ENCODE measurements at places on chromosomes 6 and 20. TPM values are rescaled to one million over a fixed set of nuclear protein-coding genes. Genes with fewer than 3 reads are reported as not detected.
A peak's percentile ranks its signal among the peaks of the same experiment; 100 is the strongest.

DNA sequence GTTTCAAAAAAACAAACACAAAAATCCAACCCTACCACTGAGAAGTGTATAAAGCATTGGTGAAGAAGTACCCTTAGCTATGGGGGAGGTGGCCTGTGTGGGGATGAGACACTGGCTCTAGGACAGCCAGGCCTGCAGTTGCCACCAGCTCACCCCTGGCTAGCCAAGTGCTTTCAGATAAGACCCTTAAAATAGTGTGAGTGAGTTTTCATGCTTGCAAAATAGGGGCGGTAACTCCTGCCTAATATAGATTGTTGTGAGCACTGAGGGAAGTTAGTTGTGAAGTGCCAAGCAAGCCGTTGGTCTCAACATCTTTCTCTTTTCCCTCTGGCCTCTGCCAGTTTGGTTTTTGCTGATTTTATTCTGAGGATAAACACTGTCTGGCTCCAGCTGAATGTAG is 11.3 kb downstream of the PPP1R3G start:
- no peak for DNase-seq

DNA sequence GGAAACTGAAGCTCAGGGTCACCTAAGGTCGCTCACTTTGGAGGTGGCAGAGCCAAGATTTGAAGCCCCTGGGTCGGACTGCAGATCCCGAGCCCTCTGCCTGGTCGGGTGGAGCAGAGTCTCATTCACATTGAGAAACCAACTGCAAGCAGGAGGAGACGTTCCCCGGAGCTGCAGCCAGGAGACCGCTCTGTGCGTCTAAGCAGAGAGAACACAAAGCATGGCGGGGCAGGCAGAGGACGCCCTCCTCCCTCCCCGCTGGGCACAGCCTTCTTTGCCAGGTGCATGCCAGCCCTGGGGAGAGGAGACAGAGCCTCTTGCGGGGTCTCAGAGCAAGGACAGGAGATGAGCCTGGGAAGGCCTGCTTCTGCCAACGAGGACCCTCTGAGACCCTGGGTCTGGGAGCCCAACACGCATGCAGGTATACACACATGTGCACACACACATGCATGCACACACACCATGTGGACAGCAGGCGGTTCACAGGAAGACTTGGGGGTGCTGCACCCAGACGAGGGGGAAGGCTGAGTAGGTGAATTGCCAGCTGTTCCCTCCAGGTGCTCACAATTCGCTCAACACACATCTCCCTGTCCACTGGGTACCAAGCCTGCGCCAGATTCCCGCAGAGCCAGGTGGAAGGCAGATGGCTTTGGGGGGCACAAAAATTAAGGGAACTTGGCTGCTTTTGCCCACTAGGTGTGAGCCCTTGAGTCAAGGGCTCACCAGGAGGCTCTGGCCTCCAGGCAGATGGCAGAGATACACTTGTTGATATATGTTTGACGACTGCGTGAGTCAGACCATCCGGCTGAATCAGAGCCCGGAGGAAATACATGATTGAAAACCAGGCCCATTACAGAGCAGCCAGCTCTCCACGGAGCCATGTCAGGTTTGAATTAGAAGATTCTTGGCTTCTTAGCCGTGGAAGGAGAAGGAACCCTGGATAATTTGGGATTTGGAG is 5.5 kb upstream of the NTSR1 start:
- DNase-seq: no peak

DNA sequence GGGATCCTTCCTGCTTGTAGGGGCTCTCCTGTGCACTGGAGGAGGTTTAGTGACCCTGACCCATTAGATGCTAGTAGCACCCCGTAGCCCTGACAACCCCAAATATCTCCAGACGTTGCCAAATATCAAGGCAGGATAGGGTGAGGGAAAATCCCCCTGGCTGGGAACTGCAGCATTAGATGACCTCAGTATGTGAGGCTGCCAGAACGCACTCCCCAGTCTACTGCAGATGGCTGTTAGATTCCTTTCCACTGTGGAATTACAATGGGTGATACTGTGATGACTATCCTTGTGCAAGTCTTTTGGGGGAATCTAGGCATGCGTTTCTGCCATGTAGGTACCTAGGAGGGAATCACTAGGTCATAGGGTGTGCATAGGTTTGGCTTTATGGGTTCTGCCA is 226.3 kb upstream of the KCNG1 start:
- no peak for DNase-seq

The C4A gene
- 11.1 TPM for total RNA-seq

GRCh38 chr6:77017537-77017936 is 445.8 kb downstream of the HTR1B start:
- no peak for DNase-seq

DNA sequence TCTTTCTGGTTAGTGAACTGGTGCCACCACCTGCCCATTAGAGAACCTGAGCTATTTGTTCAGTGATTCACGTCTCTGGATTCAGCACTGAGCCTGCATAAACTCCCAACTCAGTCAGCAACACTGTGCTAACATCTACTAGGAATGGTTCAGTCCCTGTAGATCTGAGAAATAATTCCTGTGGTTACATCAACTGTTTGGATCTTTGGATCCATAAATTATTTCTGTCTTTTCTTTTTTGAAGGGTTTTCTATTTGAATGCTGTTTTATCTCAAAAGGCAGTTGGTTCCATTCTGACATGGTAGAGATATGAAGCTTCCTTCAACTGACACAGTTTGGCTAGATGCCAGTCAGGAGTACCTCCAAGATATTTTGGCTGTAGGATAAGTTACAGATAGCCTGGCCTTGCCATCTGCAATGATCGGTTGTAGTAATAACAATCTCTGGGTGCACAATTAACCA is 125.9 kb downstream of the TRMT11 start:
- DNase-seq: no peak

GRCh38 chr20:48691523-48691922 is 136.3 kb downstream of the PREX1 start:
- no peak for DNase-seq

- DNase-seq: no peak
Measured at GRCh38 chr20:62697468-62697912, 11.1 kb upstream of the NTSR1 start.

The TNNC2 gene
- not detected for total RNA-seq

The ECHDC1 gene
- 60.0 TPM for total RNA-seq

DNA sequence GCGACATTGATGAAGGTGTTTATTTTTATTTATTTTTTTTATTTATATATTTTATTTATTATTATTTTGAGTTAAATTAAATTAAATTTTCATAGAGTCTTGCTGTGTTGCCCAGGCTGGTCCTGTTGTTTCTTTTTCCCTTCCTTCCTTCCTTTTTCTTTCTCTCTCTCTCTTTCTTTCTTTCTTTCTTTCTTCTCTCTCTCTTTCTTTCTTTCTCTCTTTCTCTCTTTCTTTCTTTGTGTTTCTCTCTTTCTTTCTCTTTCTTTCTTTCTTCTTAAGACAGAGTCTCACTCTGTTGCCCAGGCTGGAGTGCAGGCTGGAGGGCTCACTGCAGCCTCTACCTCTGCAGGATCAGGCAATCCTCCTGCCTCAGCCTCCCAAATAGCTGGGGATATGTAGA is 84.7 kb upstream of the AKAP12 start:
- no peak for DNase-seq

GRCh38 chr20:48006036-48006833 is 221.0 kb upstream of the SULF2 start:
- DNase-seq: peak; percentile 68

DNA sequence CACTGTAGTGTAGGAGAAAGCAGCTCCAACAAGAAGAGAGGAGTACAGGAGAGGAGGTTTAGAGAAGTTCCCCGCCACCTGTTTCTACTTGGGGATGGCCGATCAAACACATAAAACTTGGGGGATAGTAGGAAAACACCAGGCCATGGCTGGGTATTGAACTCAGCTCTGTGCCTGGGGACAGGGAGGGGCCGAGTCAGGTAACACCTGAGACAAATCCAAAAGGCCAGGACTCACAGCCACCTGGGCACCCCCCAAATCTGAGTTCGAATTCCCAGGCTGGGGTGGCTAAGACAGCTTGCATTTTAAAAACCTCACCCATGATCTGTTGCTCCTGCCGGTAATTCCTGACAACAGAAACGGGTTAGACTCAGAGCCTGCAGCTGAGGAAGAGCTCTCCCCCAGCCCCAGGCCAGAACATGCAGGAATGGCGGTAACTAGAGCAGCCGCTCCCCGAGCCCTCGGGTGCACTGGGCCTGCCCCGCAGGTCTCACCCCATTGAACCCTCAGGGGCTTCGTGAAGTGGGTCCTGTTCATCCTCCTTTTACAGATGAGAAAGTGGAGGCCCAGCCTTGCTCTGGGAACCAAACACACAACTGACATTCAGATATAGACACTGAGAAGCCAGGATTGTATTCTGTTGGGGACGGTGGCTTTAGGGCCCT is 61.0 kb downstream of the TCP11 start:
- no peak for DNase-seq

GRCh38 chr6:168123165-168123911 is 44.3 kb upstream of the FRMD1 start:
- DNase-seq: no peak

The SLC52A3 gene
- not detected for total RNA-seq

DNA sequence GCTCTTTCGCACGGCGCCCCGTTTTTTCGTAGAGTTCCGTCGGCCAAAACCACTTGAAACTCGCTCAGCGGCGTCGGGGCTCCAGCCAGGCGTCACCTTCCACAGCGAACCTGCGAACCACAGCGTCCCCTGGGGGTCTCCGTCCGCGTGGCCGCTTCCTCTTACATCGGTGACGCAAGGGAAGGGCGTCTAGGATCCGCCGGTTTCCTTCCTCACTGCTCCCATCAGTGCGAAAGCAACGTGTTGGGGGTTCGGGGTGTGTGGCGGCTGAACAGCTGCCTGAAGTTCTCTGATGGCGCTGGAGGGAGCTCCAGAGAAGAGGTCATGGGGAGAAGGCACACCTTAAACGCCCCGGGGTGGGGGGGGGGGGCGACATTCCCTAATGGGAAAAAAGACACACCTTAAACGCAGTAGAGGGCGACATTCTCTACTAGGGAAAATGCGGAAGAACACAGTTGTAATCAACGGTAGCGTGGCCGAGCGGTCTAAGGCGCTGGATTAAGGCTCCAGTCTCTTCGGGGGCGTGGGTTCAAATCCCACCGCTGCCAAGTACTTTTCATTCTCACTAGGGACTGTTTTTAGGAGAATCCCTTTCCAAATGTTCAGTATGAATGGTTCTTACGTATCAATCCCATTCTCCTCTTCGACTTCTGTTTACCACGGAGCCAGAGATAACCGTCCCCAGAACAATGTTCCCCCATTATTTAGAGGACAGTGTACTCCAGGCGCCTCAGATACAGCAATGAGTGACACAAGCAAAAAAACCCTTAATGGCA is 16.4 kb downstream of the ZNF311 start:
- peak; percentile 87 for DNase-seq

DNA sequence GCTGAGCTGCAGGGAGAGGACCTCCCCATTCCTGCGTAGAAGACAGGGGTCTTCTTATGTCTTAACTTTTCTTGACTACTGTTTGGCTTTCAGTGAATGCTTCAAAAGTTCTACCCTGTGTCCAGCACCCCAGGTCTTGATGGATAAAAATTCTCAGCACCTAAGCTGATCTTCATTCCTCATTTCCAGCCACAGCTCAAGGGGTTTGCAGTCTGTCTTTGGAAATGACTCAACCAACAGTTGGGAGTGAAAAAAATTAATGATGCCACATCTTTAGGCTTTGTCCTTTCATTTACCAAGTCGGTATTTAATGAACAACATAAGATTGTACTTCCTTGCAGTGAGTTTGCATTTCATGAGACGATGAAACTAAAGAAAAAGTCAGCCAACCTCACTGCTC is 40.3 kb downstream of the PRDM1 start:
- no peak for DNase-seq

The OOEP gene
- 0.97 TPM for total RNA-seq

The SHLD1 gene
- total RNA-seq: 15.4 TPM

The CDH4 gene
- not detected for total RNA-seq

DNA sequence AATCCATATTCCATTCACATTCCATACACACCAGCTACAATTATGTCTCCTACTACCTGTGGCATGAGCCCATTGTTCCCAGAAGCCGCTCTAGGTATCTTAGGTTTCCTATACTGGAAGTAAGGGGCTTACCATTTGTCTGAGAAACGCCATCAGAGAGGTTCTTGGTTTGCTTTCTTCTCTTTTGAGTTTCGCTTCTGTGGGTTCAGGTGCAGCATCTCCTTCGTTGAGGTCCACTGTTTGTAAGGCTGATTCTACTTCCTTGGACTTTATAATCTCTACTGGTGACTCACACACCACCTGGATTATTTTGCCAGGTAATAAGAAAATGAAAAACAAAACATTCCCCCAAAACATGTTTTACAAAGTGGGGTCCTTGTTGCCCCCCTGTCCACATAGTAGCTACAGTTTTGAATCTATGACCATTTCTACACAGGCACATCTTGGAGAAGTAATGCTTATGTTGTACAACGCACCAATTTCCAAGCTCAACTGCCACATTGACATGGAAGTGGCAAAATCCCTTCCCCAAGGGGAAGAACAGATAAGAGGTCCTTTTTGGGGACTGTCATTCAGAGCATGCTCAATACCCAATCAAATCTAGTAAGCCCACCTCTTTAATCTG is 103.5 kb downstream of the BCAS1 start:
- DNase-seq: no peak

DNA sequence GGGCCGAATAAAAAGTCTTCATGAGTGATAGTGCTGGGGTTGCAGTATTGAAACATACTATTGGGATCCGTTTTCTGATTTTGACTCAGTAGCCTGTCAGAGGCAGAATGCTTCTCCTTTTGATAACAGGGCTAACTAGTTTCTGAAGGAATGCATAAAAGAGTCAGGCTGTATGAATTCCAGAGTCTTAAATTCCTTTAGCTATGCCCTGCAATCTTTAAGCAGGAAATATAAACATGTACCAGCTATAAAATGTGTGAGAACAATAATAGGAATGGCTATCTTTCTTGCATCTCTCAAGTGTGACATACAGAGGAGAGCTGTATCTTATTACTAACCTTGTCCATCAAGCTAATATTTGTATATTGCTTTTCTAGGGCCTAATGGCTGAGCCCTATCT is 917.1 kb downstream of the KIF16B start:
- no peak for DNase-seq

The PNLDC1 gene
- total RNA-seq: 0.71 TPM

The ECT2L gene
- not detected for total RNA-seq

The UST gene
- total RNA-seq: 16.9 TPM

All from B cell (primary cell).